ENCODE measurements at places on chromosomes 12 and 14.

GRCh38 chr12:131642101-131642540, 68.8 kb upstream of the SFSWAP start:
- no peak for DNase-seq

DNA sequence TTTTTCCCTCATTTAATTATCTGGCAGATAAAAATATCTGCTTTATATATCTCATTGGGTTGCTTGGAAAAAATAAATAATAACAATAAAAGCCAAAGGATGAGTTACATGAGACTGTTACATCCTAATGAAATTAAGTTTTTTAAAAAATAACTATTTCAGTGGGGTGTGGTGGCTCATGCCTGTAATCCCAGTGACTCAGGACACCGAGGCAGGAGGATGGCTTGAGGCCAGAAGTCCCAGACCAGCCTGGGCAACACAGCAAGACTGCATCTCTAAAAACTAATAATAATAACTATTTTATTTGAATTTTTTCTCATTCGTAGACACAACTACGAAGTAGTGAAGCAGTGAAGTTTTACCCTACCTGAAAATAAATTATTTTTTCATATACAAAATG, 103.3 kb downstream of the BCAT1 start:
- no peak for DNase-seq

GRCh38 chr12:6430124-6430989, 14.4 kb upstream of the CD27 start:
- no peak for DNase-seq

DNA sequence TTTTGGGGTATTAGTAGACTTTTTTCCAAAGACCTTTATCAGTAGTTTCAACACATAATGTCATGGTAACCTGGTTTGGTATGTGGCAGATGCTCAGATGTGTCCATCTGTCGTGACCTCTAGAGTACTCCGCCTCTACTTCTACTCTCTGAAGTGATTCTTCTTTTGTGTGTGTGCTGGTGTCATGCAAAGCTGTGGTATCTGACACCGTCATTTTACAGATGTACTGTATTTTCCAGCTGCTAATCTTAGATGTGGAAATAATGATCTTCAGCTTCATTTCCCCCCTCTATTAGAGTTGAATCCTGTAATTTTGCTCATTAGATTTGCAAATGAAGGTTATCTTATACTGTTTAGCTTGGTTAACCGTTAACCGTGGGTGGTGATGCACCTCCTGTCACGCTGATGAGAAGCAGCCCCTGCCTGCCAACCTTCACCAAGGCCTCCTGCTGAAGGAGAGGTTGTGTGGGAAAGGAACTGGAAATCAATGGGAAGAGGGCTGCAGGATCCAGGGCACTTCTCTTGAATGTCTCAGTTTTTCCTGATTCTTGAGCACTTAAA, 222.4 kb upstream of the AMIGO2 start:
- DNase-seq, result no peak

- no peak for DNase-seq
Observed at GRCh38 chr12:30152705-30153104, 369.0 kb upstream of the TMTC1 start.

GRCh38 chr14:70954068-70954467, 46.8 kb downstream of the PCNX1 start:
- DNase-seq, result no peak

DNA sequence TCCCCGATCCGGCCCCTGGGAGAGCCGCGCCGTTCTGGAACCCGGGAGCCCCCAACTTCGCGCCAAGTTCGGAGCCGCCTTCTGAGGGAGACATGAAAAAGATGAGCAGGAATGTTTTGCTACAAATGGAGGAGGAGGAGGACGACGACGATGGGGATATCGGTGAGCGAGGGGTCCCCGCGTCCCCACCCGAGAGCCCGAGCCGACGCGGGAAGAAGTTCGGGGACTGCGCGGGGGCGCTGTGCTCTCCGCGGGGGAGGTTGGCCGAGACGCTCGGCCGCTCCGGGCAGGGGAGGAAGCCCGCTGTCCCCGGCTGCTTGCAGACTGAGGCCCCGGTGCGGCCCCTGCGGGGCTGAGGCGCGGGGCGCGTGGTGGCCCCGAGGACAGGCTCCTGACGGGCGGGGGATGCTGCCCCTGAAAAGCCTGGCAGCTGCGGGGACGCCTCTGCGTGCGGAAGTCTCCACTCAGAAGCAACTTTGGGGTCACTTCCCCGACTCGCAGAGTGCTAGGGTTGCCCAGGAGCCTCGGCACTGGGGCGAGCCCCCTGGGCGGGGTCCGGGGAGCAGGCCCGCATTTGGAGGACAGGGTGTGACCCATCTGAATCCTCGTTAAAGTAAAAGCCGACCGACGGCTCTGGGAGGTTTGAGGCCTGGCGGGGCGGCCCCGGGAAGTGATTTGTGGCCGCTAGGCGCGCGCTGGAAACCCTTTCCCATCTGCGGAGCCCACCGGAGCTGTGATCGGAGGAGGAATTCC, 511 bp downstream of the ANO6 start:
- DNase-seq, result peak; percentile 32

- DNase-seq, result no peak
Observed at GRCh38 chr14:85528080-85528896, 1.7 kb upstream of the FLRT2 start.

GRCh38 chr12:116761499-116761898, 23.4 kb downstream of the RNFT2 start:
- DNase-seq, result no peak

DNA sequence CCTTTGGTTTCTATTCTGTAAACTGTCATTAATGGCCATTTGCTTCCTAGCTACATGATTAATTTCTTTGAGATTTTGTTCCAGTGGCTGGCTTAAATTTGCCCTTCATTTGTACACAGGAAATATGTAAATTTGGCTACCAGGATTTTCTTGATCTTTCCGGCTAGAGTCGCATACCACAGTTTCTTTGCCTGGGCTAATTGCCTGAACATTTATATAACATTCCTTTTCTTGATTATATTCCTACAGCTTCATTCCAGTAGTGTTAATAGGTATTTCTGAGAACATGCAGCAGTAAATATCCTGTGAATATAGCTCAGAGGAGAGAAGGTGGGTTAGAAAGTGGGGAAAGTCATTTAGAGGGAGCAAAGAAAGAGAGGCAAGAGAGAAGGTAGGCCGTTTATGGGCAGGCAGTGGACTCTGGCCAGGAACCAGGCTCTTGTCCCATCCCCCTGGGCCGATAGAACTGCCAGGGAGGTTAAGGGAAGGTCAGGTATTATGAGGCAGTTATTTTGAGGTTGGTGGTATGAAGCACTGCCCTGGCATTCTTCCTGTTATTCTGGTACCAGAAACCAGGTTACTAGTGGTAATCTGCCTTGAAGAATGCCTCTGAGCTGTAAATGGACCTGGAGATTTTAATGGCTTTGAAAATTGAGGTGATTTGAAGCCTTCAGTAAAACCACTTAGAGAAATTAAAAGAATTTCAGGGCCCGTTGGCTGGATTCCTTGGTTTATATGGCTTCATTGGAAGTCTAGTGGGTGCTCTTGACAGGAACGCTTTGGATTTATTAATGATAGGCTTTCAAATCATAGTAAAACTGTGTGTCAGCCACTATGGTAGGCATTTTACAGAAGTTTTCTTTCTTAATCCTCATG, 4.4 kb downstream of the RNF10 start:
- no peak for DNase-seq

- DNase-seq, result no peak
Observed at GRCh38 chr14:48925184-48925583, 661.0 kb downstream of the RPS29 start.

DNA sequence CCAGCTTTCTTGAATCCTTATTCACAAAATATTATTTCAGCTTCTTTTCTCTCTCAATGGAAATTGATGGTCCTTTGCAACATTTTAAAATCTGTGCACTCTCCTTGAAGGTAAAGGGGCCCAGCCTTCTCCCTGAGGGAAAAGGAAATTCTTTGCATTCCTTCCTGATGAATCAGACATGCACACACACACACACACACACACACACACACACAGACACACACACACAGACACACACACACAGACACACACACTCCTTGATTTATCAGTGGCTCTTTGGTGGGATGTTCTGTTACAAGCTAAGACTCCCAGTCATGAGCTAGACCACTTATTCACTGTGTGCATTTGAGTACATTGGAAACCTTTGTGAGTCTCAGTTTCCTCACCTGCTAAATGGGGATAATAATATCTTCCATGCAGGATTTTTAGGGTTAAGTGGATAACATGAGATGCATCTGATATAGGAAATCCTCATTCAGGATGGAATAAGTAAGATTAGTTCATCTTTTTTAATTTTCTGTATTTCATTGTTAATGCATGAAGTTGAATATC, 45.1 kb upstream of the HMGA2 start:
- no peak for DNase-seq

GRCh38 chr12:108611884-108612415, 14.1 kb upstream of the TMEM119 start:
- peak; percentile 52 for DNase-seq
